ENCODE measurements at places on chromosomes 6 and 20. TPM values are rescaled to one million over a fixed set of nuclear protein-coding genes. Genes with fewer than 3 reads are reported as not detected.

The BPIFB4 gene
- not detected for total RNA-seq

The DCDC2 gene
- not detected for total RNA-seq

The KCNK16 gene
- not detected for total RNA-seq

The EPHA7 gene
- total RNA-seq, result 26.9 TPM

The ENPP5 gene
- total RNA-seq, result 12.7 TPM

The C20orf144 gene
- not detected for total RNA-seq

The DEFB121 gene
- not detected for total RNA-seq

The SIGLEC1 gene
- 9.1 TPM for total RNA-seq

The ASIP gene
- 2.6 TPM for total RNA-seq

The PRR3 gene
- 4.4 TPM for total RNA-seq

The MYLK4 gene
- total RNA-seq, result 1.9 TPM

The AKAP12 gene
- total RNA-seq, result 27.5 TPM

The TRIM10 gene
- total RNA-seq, result not detected

The RGS19 gene
- total RNA-seq, result 8.0 TPM

The EYS gene
- total RNA-seq, result 0.24 TPM

The ROMO1 gene
- 173 TPM for total RNA-seq

The DTD1 gene
- 11.8 TPM for total RNA-seq

The FOXC1 gene
- 25.0 TPM for total RNA-seq

The GSTA5 gene
- total RNA-seq, result not detected

The ID4 gene
- 74.5 TPM for total RNA-seq

The SIRPB2 gene
- 2.6 TPM for total RNA-seq

The LAMA4 gene
- 33.5 TPM for total RNA-seq

The NKX2-2 gene
- total RNA-seq, result not detected

The RIPPLY2 gene
- total RNA-seq, result not detected

The MICA gene
- 10.1 TPM for total RNA-seq

The L3MBTL3 gene
- total RNA-seq, result 3.9 TPM

The NMBR gene
- not detected for total RNA-seq

The LRRC73 gene
- 2.3 TPM for total RNA-seq

The TEAD3 gene
- 27.0 TPM for total RNA-seq

The TMEM242 gene
- 13.0 TPM for total RNA-seq

The STX11 gene
- total RNA-seq, result 2.7 TPM

The ZKSCAN8 gene
- total RNA-seq, result 15.2 TPM

The GJA1 gene
- 151 TPM for total RNA-seq

The LY86 gene
- 2.9 TPM for total RNA-seq

The SRSF12 gene
- total RNA-seq, result 0.75 TPM

The F13A1 gene
- total RNA-seq, result 134 TPM

The JAG1 gene
- 23.2 TPM for total RNA-seq

The ID1 gene
- 141 TPM for total RNA-seq

The DEFB132 gene
- total RNA-seq, result not detected

The MYLIP gene
- 12.6 TPM for total RNA-seq

The IYD gene
- not detected for total RNA-seq

The FAM83C gene
- not detected for total RNA-seq

The CTSZ gene
- total RNA-seq, result 147 TPM

The SEL1L2 gene
- total RNA-seq, result not detected

The BEND3 gene
- total RNA-seq, result 1.4 TPM

The TRAPPC3L gene
- 0.32 TPM for total RNA-seq

The PKIB gene
- total RNA-seq, result 0.51 TPM

The CAGE1 gene
- 0.17 TPM for total RNA-seq

The HLA-DQA2 gene
- 2.8 TPM for total RNA-seq

The MACROD2 gene
- total RNA-seq, result 3.8 TPM

The ISM1 gene
- 0.23 TPM for total RNA-seq

The BPIFB2 gene
- total RNA-seq, result not detected

The BACH2 gene
- total RNA-seq, result 1.8 TPM

The SIRPB1 gene
- 7.2 TPM for total RNA-seq

The SGK2 gene
- total RNA-seq, result not detected

The HCRTR2 gene
- total RNA-seq, result not detected

Measured in right cardiac atrium (tissue), 5 donors.